ENCODE measurements at places on chromosomes 3 and 15.
A peak's percentile ranks its signal among the peaks of the same experiment; 100 is the strongest.

GRCh38 chr3:99505646-99506269, 132.6 kb upstream of the COL8A1 start:
- DNase-seq = no peak

- DNase-seq = no peak
Measured at GRCh38 chr15:77515613-77516012, 94.9 kb downstream of the HMG20A start.

GRCh38 chr15:100766243-100767000, 113.2 kb upstream of the ALDH1A3 start:
- DNase-seq = peak; percentile 52

DNA sequence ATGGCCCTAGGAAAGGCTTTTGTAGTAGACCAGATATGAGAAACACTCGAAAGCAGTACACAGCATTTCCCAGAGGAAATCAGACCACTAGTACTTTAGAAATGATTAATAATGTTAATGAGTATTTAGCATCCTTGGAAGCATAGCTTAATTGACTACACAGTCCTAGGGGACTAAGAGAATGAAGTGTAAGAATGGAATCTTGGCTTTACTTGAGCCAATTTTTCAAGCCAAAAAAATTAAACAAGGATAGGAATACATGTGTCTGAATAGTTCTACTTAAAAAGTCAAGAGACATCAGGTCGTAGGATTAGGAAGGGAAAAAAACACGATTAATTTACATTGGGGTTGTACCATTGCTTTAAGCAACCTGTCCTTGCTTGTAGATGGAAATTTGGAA, 38.2 kb downstream of the DPPA2 start:
- no peak for DNase-seq
